Brain microvascular endothelial cell (primary cell): ENCODE measurements at places on chromosomes 1 and 21.

GRCh38 chr1:69710484-69711189, 142.9 kb downstream of the LRRC7 start:
- peak; percentile 14 for DNase-seq

DNA sequence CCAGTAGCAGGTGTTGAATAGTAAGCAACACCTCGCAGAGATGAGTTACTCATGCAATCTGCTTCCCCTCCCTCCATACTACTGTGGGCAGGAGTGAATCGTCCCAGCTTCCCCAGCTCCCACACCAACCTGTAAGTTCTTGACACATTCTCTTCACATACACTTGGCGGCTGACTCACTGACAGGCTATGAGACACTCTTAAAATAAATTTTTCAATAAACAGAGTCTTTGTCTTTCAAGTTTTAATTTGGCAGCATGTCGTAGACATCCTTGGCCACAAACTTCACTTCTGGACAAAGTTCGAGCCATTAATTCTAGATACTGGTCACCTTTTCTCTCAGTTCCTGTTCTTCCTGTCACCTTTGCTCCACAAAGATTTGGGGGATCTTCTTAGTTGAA, 290.7 kb downstream of the TM2D1 start:
- DNase-seq = peak; percentile 38

DNA sequence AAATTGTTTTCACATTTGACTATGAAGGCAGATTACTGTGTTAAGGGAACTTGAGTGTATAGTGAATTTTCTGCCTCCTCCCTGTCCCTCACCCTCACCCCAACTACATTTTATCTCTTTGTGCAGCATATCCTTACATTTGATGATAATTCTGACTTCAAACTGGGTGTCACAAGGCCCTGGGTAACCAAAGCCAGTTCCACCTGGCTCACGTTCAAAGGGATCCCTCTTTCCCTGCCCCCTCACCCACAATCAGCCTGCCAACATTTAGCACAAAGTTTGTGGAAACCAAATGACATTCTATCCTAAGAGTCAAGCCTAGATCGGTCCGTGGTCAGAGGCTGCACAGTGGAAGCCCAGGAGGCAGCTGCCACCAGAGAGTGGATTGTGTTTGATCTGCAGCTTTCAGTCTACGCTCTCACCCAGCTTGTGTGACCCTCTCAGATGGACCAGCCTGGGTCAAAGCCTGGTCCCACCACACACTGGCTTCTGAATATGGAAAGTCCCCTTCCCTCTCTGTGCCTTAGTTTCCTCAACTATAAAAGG, 10.3 kb downstream of the KIAA0040 start:
- DNase-seq = no peak

DNA sequence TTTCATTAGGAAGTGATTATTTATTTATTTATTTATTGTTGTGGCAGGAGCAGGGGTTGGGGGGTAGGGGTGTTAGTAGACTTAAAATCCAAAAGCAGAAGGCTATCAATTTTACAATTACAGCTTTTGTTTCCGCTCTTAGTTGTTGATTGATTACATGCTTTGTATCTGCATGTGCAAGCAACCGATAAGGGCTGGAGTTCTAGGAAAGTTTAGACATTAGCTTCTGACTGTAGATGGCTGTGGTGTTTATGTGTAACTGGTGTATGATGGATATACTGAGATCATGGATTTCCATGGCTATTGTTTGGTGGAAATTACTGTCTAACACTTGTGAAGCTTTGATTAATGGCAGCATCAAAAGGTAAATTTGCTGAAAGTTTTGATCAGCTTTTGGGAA, 2.8 kb downstream of the ST6GALNAC5 start:
- DNase-seq = no peak

DNA sequence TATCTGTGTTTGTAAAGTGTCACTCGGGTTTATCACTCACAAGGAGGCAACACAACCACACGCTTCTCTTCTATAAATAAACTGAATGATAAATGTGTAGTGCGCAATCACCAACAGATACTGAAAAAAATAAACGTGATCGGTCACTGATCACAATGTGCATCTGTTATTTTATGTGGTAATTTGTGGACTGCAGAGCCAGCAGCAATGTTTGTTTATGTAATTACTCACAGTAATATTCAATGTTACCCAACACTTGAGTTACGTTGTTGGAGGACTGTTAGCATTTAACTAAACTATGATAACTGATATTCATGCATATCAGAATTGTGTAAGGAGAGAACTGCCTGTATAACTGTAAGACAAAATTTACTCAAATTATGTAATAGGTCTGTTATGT, 129.6 kb downstream of the USH2A start:
- DNase-seq = no peak

DNA sequence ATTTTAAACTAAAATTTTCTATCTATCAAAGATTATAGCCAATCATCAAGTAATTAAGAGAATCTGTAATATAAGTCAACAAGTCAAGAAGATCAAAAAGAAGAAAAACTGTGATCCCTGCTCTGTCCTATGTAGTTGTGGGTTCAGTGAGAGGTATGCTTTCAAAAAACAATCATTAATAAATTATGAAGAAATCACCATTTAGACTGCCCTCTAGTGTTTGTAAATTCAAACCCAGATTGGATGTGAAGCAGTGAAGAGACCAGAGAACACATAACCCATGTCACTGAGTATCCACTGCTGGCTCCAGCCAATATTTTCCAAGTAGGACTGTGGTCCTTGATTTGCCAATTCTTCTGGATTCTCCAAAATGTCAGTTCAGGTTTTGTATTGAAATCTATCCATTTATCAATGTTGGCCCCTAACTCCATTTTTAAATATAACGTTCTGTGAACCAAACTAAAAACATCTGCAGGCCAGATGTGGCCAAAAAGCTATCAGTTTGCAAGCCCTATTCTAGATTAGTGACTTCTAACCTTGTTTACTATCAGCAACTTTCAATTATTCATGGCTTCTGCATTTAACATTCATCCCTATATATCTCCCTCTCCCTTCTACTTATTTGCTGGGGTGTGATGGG, 467.5 kb upstream of the CXADR start:
- peak; percentile 1 for DNase-seq

GRCh38 chr1:192967901-192968300, 91.3 kb downstream of the UCHL5 start:
- DNase-seq = no peak

- DNase-seq = no peak
Observed at GRCh38 chr1:211736351-211736915, 61.0 kb upstream of the NEK2 start.

- no peak for DNase-seq
Observed at GRCh38 chr1:206521127-206521526, 13.8 kb downstream of the RASSF5 start.

DNA sequence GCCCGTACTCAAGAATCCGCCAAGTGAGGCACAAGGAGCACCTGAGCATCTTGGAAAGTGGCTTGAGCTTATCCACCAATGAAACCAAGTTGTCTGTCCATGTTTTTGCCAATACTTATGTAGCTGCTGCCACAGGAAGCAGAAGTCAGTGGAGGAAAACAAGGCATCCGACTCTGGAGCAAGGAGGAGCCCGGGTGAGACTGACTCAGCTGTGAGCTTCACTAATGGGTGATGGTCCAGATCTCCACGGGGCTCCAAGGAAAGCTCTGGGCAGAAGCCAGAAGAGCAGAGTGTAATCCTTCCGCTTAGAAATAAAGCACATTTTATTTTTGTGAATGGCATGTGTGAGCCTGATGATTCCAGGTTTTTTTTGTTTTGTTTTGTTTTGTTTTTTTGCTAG, 12.3 kb upstream of the SSR2 start:
- DNase-seq = peak; percentile 66

GRCh38 chr1:175889848-175890247, 146.5 kb upstream of the TNR start:
- DNase-seq = no peak

DNA sequence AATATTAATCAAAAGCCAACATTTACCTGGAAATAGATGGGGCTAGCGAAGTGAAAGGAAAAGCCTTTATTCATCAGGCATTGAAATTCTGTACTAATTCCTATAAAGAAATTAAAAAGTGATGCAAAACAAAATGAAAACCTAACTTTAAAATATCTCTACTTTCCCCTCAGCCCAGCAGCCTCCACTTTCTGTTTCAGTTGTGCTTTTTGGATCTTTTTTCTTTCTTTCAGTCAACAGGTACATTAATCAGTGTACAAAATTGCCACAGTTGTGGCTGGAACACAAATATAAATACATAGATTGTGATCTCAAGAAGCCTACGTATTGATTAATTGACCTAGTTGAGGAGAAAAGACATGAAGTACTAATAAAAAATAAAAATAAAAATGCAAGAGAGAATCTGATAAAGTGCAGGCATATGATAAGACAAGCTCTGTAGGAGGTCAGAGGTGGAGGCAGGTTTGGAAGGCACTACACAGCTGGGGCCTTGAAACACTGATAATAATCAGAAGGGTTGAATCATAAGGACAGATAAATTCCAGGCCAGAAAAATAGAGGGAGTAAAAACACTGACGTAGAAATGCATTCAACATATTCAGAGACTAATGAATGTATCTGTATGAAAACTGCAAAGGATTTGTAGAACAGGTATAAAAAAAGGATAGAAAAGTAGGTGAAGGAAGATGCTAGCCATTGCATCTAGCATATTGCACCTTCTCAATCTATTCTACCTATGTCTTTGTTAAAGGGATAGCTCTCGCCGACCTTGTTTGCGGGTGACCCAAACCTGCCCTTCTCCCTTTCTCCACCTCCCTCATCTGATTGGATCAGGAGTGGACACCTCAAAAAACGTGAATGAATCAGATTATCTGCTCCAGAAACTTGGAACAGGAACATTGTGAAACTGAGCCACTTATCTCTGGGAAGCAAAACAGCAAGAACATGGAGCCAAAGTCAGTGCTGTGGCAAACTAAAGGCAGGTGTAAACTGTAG, 607.8 kb upstream of the ADGRL2 start:
- no peak for DNase-seq

- DNase-seq = no peak
Observed at GRCh38 chr21:25361097-25361496, 246.2 kb downstream of the MRPL39 start.

- DNase-seq = no peak
Observed at GRCh38 chr1:92503043-92503925, 16.6 kb upstream of the GFI1 start.

- DNase-seq = no peak
Observed at GRCh38 chr1:101540161-101540560, 303.3 kb downstream of the S1PR1 start.

GRCh38 chr1:15542388-15543250, 16.0 kb downstream of the DNAJC16 start:
- no peak for DNase-seq

DNA sequence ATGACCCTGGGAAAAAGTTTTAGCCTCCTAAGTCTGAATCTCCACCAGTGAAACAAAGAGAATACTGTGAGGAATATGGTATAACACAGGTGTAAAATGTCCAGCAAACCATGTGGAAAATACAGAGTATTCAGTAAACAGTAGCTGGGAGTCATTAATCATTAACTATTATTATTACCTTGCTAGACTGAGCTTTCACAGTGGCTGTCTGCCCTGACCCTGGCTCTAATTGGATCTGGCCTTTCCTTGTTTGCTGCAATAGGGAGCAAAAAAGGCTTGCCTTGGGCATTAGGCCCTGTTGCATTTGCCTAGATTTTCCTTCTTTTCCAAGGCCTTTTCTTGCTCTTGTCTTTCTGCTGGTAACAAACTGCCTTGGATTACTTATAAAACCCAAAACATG, 179.1 kb upstream of the BEND5 start:
- no peak for DNase-seq

DNA sequence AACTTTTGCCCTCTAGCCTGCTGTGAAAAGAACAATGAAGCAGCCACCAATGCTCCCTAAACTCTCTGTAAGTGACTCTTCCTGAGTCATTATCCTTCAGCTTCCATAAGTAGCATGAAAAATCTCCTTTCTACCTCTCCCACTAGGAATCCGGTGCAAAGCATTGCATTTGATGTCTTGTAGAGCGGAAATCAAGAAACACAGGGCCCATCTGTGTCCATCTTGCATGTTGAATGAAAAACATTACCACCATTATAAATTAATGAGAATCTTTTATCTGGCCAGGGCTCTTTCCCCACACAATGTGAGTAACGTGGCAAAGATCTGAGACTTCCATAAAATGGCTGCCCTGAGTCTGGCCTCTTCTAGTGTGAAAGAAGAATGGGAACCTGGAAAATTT, 324.4 kb downstream of the ADGRL2 start:
- DNase-seq = no peak

- DNase-seq = no peak
Observed at GRCh38 chr1:220921971-220922635, 42.9 kb downstream of the HLX start.

DNA sequence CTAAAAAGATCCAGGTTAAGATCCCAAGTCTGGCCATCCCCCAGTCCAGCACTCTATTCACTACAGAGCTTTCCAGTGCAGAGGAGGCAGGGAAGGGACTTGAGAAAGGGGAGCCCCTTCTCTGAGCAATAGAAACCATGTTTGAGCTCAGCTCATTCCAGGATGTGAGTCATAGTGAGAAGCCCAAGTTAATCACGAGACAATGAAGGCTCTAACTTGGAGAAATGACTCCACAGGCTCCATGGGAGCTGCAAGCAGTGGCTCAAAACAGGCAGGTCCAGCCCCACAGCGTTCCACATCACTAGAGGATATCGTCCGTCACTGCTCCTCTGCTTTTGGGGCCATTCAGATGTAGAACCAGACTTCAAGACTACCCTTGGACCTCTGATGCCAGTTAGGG, 59.1 kb downstream of the CAMK2N1 start:
- DNase-seq = peak; percentile 81

DNA sequence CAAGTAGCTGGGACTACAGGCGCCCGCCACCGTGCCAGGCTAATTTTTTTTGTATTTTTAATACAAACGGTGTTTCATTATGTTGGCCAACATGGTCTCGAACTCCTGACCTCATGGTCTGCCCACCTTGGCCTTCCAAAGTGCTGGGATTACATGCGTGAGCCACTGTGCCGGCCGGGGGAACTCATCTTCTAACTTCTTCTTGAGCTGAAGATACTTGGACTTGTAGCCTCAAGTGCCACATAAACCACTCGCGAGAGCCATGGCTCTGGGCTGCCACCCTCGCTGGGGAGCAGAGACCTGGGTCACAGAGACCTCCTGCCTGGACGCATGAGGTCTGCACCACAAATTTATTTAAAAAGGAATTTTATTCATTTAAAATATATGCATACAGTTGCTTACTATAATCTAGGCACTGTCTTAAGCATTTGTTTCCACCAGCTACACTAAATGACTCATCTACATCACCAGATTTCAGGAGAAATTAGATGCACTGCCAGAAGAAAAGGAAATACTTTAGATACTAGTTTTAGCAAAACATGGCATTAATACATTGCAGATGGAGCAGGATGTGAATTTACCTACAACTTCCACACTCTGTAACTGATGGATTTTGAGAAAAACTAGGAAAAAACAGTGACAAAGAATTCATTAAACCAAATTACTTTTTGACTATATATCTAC, 29.9 kb upstream of the PUM1 start:
- DNase-seq = peak; percentile 24

DNA sequence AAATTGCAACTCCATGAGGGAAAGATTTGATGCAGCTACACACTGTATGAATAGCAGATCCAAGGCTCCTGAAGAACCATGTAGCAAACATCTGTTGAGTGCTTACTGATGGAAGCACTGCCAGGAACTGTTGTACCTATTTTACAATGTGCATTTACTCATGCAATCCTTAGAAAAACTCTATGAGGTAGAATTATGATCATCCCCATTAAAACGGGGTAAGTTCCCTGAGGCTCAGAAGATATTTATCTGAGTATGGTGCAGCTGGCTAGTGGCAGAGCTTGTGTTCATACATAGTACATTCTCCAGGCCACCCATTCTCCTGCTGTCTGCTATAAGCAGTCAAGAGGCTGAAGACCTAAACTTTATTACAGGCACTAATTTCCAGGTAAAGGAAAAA, 54.4 kb upstream of the C8B start:
- DNase-seq = no peak
